ENCODE measurements at places on chromosomes 4 and X.

- no peak for DNase-seq
Measured at GRCh38 chr4:53711926-53712325, 120.6 kb upstream of the LNX1 start.

GRCh38 chr4:26862381-26862915, 1.8 kb downstream of the STIM2 start:
- DNase-seq = no peak

DNA sequence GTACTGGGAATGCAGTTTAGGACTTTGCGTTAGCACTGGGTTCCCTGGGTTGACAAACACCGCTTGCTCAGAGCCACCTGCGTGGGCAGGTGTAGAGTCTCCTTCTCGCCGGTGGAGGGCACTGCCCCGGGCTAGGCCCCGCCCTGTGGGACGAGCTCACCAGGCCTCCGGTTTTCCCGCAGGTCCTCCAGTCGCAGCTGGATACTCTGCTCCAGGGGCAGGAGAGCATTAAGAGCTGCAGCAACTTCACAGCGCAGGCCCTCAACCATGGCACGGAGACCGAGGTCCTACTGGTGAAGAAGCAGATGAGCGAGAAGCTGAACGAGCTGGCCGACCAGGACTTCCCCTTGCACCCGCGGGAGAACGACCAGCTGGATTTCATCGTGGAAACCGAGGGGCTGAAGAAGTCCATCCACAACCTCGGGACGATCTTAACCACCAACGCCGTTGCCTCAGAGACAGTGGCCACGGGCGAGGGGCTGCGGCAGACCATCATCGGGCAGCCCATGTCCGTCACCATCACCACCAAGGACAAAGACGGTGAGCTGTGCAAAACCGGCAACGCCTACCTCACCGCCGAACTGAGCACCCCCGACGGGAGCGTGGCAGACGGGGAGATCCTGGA, 49.2 kb upstream of the MND1 start:
- DNase-seq = no peak

DNA sequence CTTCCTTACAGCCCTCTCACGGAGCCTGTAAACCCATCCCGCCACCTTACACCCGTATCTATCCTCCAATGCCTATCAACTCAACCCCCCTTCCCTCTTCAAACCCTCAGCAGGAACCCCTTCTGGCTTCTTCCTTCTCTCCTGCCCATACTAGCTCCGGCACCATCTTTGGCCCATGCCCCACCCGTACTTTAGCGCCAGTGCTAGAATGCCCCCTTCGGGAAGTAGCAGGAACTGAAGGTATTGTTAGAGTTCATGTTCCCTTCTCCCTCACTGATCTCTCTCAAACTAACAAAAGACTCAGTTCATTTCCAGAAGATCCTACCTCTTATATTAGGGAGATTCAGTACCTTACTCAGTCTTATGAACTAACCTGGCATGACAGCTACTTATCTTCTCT, 2.7 kb upstream of the UGT2B15 start:
- DNase-seq = no peak

DNA sequence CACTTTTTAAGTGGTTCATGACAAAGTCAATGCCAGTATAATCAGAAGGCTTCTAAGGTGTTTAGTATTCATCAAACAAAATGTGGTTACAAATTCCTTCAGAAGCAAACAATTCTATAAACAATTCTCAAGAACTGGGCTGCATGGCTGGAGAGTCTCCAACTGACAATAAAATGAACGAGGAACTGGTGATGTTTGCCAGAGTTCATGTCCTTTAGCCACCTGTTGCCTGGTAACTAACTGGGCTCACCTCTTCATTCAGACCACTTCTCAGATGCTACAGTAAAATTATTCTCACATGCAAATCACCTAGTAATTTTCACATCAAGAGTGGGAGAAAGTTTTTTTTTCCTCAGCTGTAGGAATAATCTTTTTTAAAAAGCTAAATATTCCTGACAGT, 53.3 kb downstream of the CAMK2D start:
- DNase-seq = no peak

All from AG09319 (cell line).